ENCODE measurements at places on chromosomes 16 and 17. TPM values are rescaled to one million over a fixed set of nuclear protein-coding genes. Genes with fewer than 3 reads are reported as not detected.

DNA sequence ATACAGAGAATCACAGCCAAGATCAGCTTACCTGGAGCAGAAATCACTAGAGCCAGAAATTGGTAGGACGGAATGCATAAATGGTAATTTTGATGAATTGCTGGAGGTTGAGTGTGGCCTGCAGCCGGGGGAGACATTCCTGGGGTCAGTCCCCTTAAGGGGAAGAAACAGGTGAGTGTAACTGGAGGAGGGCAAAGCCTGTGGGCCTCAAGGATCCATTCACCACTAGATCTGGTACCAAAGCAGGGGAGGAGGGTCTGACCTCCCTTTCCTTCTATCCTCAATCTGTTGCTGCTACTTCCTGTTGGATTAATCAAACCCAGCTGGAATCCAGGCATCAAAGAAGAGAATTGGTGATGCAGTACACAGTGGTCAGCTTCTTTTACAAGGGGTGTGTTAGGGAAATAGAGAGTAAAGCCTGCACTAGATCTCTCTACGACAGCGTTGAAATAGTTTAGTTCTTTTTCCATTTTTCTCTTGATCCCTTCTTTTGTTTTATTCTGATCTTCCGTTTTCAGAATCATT, 8.6 kb upstream of the ABCA9 start:
- no peak for DNase-seq

- no peak for DNase-seq
Observed at GRCh38 chr16:49461517-49461951, 87.9 kb downstream of the C16orf78 start.

DNA sequence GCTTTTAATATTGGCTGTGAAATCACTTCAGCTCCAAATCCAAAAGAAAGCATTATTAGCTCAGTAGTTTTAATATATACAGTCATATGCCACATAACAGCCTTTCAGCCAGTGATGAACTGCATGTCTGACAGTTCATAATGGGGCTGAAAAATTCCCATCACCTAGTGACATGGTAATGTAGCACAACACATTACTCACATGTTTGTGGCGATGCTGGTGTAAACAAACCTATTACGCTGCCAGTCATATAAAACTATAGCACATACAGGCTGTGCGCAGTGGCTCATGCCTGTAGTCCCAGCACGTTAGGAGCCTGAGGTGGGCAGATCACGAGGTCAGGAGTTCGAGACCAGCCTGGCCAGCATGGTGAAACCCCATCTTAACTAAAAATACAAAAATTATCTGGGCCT, 92.2 kb downstream of the TUBD1 start:
- DNase-seq = peak; percentile 29

GRCh38 chr16:55495616-55496289, 13.1 kb upstream of the LPCAT2 start:
- no peak for DNase-seq

DNA sequence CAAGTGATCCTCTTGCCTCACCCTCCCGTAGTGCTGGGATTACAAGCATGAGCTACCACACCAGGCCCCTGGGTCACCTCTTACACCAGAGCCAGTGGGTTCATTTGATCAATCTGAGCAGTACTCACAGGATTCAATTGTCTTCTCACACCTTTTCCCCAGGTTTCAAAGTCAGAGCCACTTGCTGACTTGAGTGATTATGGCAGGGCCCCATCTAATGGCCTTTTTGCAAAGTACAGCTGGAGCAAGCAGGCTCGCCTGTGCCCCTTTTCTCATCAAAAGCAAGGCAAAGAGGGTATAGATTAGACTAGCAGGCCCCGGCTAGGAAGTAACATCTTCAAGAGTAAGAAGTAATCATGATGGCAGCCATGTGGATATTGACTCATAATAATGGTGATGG, 114.8 kb upstream of the NOL11 start:
- DNase-seq = peak; percentile 70

DNA sequence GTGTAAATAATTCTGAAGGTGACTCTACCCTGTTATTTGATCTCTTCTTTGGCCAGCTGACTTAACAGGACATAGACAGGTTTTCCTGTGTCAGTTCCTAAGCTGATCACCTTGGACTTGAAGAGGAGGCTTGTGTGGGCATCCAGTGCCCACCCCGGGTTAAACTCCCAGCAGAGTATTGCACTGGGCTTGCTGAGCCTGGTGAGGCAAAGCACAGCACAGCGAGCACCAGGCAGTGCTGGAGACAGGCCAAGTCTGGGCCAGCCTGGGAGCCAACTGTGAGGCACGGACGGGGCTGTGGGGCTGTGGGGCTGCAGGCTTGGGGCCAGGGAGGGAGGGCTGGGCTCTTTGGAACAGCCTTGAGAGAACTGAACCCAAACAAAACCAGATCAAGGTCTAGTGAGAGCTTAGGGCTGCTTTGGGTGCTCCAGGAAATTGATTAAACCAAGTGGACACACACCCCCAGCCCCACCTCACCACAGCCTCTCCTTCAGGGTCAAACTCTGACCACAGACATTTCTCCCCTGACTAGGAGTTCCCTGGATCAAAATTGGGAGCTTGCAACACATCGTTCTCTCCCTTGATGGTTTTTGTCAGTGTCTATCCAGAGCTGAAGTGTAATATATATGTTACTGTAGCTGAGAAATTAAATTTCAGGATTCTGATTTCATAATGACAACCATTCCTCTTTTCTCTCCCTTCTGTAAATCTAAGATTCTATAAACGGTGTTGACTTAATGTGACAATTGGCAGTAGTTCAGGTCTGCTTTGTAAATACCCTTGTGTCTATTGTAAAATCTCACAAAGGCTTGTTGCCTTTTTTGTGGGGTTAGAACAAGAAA, 5.1 kb downstream of the STH start:
- DNase-seq = no peak

DNA sequence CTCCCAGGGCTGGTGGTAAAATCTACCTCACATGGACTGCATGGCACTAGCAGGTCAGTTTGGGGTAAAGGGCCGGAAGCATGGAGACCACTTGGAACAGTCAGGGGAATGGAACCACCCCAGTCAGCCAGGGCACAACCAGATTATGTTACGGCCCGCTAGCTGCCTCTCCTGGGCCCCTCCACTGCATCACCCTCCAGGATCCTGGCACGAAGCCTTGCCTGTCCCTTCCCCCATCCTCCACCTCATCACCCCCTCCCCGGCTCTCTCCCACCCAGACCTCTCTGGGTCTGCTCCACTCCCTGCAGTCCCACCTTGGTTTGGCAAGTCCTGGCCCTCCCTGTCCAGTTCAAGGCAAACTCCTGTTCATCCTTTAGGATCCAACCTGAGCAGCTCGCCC, 91.7 kb downstream of the CLEC16A start:
- DNase-seq = no peak

DNA sequence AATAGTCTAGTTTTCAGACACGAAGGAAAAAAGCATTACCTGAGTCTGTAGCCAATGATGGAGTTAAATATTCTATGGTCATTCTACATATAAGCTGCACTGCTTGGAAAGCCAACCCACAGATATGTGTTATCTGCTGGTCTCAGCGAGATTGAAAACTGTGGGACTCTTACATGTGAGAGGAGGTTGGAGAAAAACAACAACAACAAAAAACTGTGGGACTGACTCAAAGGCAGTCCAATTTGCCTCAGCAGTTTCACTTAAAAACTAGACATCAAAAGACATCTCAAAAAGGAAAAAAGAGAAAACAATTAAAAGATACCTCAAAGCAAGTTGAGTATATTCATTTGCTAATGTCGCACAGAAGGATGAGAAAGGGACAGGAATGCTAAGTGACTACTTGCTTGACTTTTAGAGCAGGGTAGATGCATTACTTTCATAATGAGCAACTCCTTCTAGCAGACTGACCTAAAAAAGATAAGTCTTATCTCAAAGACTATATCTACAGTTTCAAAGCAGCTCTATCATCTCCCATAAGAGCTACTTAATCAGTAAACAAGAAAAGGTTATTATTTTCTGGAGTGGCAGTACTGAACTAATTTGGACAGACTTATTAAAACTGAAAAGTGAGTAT, 35.5 kb upstream of the ITGA2B start:
- DNase-seq = no peak

GRCh38 chr16:79257953-79258490, 342.5 kb downstream of the MAF start:
- DNase-seq = no peak

GRCh38 chr16:912322-912683, 58.5 kb downstream of the LMF1 start:
- no peak for DNase-seq

GRCh38 chr17:40290629-40291280, 3.1 kb downstream of the CDC6 start:
- DNase-seq = peak; percentile 68

GRCh38 chr17:60463157-60463835, 41.0 kb downstream of the CHCT1 start:
- no peak for DNase-seq

DNA sequence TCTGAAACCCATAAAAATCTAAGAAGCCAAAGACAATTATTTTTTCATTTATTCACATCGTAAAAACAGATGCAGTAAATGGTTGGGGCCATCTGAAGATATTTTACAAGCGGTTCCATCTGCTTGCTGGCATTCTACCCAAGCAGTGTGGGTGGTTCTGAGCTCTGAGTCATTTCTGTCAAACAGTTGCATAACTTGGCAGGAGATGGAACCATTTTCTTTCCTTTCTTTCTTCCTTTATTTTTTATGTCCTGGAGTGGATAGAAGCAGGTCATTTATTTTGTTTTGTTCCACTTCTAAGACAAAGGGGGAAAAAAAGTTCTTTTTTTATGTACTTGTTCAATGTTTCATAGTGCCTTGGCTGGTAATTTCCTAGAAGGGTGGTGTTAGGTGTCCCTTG, 1151.9 kb upstream of the GOT2 start:
- no peak for DNase-seq

GRCh38 chr16:89860747-89861304, 12.6 kb upstream of the TCF25 start:
- peak; percentile 85 for DNase-seq

DNA sequence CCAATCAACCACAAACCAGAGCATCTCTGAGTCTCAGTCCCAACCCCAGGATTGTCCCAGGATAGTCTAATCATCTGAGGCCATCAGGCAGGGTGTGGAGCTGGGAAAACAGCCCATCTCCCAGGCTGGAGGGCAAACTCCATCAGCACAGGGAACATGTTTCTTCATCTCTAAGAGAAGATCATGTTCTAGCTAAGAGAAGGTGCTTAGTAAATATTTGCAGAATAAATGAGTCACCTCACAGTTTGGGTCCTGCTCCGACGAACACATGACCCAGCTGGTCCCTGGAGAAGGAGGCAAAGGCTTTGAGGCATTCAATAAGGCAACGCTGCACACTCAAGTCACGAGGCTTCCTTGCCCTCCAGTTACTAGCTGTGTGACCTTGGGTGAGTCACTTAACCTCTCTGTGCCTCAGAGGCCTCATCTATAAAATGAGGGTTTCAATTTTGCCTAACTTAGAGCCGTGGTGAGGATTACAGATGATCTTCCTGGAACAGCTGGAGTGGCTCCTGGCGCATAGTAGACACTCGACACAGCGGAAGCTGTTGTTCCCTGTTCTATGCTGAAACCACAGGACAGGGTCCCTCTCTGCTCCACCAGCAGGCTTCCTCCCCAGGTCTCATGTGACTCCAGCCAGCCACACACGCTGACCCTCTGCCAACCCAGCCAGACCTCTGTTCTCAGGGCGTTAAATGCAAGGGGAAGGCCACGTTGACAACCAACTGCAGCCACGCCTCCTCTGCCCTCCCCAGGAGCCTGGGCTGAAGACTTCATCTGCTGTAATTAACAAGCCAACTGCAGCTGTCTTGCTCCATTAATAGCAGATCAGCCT, 10.3 kb upstream of the RPL38 start:
- no peak for DNase-seq

- no peak for DNase-seq
Observed at GRCh38 chr17:82751171-82751570, 694 bp upstream of the TBCD start.

DNA sequence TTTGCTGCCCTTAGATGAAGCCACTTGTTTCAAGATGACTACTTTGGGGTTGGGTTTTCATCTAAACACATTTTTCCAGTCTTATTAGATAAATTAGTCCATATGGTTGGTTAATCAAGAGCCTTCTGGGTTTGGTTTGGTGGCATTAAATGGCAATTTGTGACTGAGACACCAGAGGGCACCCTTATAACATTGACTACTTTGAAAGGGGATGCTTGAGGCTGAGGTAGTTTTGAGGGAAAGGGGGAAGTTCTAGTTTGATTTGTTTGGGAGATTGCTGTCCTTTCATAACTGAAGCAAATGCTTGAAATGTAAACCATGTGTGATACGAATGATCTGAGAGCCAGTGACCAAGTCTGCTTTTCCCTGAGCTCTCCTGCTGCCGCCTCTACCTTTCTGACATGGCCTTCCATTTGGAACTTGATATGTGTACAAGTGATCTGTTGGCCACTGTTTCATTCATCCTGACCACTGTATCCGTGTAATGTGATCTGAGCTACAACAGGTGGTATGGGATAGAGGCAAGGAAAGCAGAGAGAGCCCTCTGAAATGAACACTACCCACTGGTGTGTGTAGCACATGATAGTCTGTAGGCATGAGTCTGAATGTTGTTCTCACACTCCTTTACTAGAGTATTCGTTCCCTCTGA, 5.8 kb upstream of the RARA start:
- DNase-seq = peak; percentile 63

DNA sequence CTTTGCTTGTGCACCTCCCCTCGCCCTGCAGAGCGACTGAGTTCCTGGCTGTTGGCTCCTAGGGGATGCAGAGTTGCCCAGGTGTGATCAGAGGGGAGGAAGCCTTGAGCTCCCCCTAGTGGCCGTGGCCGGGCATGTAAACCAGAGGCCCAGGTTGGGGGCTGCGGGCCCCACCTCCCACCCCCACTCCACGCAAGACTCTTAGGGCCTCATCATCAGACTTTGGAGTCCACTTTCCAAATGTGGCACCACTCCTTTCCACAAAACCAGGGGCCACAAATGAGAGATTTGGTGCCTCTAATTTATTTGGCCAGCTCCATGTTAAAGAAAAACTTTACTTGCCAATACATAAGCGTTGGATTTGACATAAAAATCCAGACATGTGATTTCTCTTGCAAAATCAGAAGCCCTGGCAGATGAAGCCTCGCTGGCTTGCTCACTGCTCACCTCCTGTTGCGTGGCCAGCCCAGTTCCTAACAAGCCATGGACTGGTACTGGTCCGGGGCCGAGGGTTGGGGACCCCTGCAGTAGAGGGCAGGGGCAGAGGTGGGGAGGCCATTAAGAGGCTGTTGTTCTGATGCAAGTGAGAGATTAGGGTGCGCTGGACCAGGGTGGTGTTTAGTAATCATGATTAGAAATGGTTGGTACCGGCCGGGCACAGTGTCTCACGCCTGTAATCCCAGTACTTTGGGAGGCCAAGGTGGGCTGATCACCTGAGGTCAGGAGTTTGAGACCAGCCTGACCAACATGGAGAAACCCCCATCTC, 28.7 kb upstream of the GAS7 start:
- DNase-seq = peak; percentile 75

Gene PIGS
- total RNA-seq = 36.9 TPM

Gene GDE1
- 20.0 TPM for total RNA-seq

Gene SLFN14
- total RNA-seq = 0.11 TPM

Gene BCAR1
- 0.87 TPM for total RNA-seq

Gene ZFPM1
- 15.0 TPM for total RNA-seq

Gene VMP1
- total RNA-seq = 248 TPM

Gene ACAP1
- total RNA-seq = 309 TPM

Gene MAP2K4
- 45.6 TPM for total RNA-seq

Gene SLC13A2
- total RNA-seq = not detected

Gene KRTAP1-4
- total RNA-seq = not detected

Gene ZG16
- not detected for total RNA-seq

Gene NPB
- not detected for total RNA-seq

Gene WNT3
- total RNA-seq = 0.09 TPM

Measured in activated CD8-positive, alpha-beta T cell treated with anti-CD3 and anti-CD28 coated beads for 36 hours (primary cell).